ENCODE measurements at places on chromosomes 2 and 18. TPM values are rescaled to one million over a fixed set of nuclear protein-coding genes. Genes with fewer than 3 reads are reported as not detected.
A peak's percentile ranks its signal among the peaks of the same experiment; 100 is the strongest.

GRCh38 chr2:73839653-73840411 is 11.1 kb downstream of the STAMBP start:
- no peak for DNase-seq

Gene TEX44
- total RNA-seq: not detected

Gene ABCG8
- total RNA-seq: 121 TPM

DNA sequence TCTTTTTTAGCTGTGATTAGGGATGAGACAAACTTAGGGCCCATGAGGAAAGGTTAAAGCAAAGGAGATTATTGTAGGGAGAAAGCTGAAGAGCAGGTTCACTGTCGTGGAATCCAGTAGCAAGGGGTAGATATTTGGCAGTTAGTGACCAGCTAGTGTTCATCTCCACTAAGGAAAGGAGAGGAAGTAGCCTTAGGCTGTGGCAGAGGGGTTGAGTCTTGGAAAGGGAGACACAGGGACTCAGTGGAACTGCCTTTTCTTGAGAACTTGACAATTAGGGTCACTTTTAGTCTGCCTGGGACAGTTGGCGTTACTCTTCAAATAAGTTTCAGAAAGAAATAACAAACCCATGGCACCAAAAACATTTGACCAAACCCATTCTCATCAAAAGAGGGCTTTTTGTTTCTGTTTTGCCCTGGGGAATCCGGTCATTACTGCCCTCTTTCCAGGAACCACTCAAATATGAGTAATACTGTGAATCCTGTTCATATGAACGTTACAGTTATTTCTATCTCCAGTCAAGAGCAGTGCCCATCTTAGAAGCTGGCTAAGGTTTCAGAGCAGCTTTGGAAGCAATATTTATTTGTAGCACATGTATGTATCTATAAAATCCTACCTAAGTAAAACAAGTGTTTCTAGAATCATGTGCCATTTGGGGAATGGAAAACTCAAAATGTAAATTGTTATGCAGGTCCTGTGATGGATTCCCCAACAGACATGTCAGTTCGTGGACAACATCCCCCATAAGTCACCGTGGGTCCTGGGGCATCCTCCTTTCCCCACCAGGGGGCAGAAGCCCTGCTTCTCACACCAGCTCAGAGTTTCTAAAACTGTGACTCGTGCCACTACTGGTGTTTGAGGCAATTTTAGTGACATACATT is 77.3 kb upstream of the PHLPP1 start:
- DNase-seq: peak; percentile 53

Gene SP5
- 2.6 TPM for total RNA-seq

DNA sequence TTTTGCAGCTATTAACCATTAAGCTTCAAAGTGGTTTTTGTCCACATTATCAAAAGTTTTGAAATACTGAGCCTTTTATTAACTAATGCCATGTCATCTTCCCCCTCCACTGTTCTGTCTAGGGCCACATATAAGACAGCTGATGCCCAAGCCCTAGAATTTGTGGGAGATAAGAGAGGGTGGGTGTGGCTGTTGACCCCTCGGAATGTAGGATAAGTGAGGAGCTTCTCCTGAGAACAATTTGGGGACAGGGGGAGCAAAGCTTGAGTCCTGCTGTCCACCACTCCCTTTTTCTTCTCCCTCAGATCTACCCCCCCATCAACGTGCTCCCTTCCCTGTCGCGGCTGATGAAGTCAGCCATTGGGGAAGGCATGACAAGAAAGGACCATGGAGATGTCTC is 14.3 kb upstream of the ANKRD53 start:
- no peak for DNase-seq

GRCh38 chr2:95053543-95053942 is 28.0 kb downstream of the MAL start:
- no peak for DNase-seq

Gene GPR35
- total RNA-seq: 0.53 TPM

DNA sequence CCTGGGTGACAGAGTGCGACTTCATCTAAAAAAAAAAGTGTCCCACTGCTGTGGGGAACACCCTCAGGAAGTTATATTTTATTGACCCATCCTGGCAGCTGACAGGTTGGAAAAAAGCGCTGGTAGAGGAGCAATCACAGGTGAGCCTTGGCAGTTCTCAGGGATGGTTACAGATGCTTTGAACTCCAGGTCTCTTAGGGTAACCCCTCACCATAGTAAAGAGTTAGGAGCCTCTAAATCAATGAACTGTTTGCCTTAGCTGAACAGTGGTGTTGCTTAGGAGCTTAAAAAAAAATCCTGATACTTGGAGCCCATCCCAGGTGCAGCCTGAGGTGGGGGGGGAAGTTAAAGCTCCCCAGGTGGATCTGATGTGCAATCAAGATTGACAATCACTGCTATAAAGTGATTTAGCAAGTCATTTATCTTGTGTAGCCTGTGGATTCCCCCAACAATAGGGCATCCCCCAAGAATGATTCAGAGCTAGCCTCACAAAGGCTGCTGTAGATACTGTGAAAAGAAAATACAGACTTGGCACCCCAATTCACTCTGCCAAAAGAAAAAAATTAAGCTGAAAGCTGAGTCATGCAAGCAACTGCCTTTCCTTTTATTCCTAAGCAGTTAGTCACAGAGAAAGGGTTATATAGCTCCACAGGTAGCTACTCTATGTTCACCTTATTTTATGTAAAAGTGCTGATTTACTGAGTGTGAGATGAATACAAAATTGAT is 14.8 kb downstream of the SLC16A14 start:
- no peak for DNase-seq

Gene TRABD2A
- 0.68 TPM for total RNA-seq

Gene NYAP2
- total RNA-seq: not detected

Gene CCL20
- not detected for total RNA-seq

Gene CCDC138
- total RNA-seq: 3.1 TPM

Gene LIMS3
- total RNA-seq: not detected

DNA sequence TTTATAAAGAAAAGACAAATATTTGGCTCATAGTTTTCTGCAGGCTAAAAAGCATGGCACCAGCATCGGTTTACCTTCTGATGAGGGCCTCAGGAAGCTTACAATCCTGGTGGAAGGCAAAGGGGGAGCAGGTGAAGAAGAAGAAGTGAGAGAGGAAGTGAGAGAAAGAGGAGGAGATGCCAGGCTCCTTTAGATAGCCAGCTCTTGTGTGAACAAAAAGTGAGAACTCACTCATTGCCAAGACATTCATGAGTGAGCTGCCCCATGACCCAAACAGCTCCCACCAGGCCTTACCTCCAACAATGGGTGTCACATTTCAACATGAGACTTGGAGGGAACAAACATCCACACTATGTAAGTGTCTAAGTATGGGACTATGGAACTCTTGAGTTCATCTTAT is 14.3 kb downstream of the CCDC150 start:
- DNase-seq: no peak

GRCh38 chr2:46921676-46922448 is 6.3 kb upstream of the MCFD2 start:
- DNase-seq: no peak

Gene GAL3ST2
- 0.55 TPM for total RNA-seq

GRCh38 chr2:233385489-233386044 is 31.3 kb downstream of the DGKD start:
- peak; percentile 40 for DNase-seq

GRCh38 chr2:200728630-200729029 is 83.1 kb upstream of the BZW1 start:
- DNase-seq: peak; percentile 62

DNA sequence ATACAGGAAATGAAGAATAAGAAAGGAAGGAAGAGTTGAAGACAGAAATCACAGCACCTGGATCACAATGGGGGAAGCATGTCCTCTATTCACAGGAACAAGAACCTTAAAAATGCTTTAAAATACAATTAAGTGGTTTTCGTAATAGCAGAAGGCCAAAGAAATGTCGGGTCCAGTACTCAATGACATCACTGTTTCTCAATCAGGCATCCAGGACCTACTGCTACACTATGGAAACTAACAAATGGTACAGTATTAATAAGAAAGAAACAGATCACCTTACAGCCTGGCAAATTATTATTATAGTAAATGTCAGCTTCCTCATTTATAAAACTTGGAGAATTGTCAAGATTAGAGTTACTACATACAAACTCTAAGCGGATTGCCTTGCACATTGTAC is 15.8 kb downstream of the HNRNPLL start:
- DNase-seq: no peak

All from left lobe of liver (tissue), 2 donors.